Fibroblast of lung (primary cell): ENCODE measurements at places on chromosomes 5 and 9.
A peak's percentile ranks its signal among the peaks of the same experiment; 100 is the strongest.

DNA sequence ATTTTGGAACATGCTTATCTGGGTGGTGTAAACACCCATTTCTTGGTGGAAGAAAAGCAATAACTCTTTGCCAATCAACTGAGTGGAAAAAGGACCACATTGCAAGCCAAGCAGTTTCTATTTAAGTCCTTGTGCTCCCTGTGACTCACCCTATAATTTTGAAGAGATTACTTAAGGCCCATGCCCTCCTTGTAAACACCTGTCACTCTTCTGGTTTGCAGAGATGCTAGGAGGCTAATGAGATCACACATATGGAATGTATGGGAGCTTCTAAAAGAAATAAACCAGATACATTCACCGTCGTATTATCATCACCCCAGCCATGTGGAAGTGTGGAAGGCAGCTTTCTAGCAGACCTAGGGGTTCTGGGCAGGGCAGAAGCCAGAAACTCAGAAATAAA is 337.1 kb downstream of the GADD45G start:
- peak; percentile 99 for DNase-seq

DNA sequence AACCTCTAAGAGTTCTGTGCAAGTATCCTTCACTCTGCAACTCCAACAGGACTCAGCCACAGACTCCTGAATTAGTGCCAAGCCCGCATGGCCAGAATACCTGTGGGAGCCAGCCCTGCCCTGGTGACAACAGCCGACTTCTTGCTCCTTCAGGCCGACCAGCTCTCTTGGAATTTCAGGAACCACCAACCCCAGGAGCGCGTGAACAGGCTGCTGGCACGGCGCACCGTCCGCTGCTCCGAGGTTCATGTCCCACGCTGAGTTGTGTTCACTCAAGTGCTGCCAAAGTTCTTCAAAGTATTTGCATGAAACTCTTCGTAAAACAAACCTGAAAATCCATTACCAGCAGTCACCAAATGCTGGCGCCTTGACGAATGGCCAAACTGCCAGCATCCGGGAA is 232.8 kb downstream of the NR2F1-AS1 start:
- no peak for DNase-seq

- DNase-seq = no peak
Observed at GRCh38 chr9:83002329-83002728, 60.6 kb downstream of the RASEF start.

DNA sequence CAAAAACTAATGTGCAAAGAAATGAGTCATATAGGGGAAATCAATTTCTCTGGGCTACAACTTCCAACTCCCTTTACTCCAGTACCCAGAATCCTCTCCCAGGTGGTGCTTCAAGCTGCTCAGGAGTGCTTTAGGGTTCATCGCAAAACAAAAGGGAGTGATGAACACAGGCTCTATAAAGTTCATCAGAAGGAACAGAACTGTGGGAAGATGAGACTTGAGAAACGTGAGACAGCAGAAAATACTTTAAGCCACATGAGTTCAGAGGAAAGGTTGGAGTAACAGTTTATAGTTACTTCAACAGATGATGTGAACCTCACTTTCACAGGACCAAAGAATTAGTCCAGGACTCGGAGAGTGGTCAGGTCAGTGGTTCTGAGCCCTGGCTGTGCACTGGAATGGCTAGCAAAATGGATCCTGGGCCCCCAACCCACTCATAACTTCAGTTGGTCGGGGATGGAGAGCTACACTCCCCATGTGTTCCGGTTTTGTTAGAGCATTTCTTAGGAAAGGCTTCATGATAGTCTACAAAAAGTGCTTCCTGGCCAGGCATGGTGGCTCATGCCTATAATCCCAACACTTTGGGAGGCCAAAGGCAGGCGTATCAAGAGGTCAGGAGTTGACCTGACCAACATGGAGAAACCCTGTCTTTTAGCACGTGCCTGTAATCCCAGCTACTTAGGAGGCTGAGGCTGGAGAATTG is 4.3 kb downstream of the RPL12 start:
- peak; percentile 24 for DNase-seq

DNA sequence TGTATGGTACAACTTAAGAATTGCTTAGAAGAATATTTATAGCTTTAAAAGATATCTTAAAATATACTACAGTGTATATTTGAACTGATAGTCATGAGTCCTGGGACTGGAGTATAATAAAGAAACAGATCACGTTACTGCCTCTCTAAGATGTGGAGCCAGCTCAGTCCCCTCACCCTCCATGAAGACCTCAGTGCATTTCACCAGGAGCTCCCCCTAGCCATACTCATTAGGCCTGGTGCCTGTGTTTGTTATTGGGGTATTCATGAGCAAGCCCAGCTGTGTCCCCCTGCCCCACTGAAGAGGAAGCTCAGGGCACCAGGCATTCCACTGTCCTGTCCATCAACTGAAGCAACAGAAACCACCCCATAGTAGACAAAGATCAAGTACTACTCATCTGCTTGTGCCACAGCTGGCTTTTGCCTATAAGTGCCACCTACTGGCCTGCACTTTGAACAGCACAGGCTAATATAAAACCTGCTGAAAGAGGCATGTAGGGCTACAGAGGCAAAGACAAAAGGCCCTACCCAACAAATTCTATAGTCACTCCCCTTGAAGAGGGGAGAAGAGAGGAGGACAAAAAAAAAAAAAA is 850.2 kb upstream of the NUDT12 start:
- peak; percentile 48 for DNase-seq

GRCh38 chr5:126450346-126450745 is 27.1 kb downstream of the GRAMD2B start:
- DNase-seq = peak; percentile 21

GRCh38 chr9:136687721-136688223 is 515 bp upstream of the AGPAT2 start:
- no peak for DNase-seq

GRCh38 chr5:175657593-175658271 is at the start of gene HRH2:
Gene HRH2, plus strand, starts transcription at chr5:175658071. Its CDS starts 25,163 bp downstream, at chr5:175683234.
- peak; percentile 14 for DNase-seq

DNA sequence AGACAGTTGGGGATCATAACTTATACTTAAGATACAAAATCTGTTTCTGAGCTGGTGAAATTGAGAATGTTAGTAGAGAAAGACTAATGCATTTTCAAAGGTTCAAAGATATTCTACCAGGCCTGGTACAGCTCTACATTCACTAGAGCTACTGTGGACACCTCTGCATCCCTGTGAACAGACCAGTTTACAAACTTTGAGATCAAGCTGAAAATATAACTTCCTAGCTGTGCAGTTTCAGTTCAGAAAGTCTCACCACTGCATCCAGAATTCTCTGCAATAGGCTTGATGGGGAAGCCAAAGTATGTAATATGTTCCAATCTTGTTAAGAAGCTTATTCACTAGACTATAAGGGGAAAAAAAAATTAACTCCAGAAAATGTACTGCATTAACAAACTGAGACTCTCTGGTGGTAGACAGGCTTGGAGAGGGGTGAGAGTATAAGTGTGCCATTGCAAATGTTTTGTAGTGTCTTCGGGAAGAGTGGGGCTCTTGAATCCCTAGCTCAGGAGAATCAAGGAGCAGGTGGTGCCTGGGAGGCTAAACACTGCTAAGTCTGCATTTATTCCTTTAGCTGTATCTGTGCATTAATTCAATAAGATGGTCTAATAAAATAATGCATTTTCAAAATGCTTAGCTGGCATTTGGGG is 671.9 kb downstream of the NR2F1-AS1 start:
- no peak for DNase-seq

GRCh38 chr5:149267241-149267973 is 4.3 kb upstream of the AFAP1L1 start:
- DNase-seq = peak; percentile 32

- no peak for DNase-seq
Observed at GRCh38 chr5:68644971-68645370, 429.4 kb downstream of the PIK3R1 start.

DNA sequence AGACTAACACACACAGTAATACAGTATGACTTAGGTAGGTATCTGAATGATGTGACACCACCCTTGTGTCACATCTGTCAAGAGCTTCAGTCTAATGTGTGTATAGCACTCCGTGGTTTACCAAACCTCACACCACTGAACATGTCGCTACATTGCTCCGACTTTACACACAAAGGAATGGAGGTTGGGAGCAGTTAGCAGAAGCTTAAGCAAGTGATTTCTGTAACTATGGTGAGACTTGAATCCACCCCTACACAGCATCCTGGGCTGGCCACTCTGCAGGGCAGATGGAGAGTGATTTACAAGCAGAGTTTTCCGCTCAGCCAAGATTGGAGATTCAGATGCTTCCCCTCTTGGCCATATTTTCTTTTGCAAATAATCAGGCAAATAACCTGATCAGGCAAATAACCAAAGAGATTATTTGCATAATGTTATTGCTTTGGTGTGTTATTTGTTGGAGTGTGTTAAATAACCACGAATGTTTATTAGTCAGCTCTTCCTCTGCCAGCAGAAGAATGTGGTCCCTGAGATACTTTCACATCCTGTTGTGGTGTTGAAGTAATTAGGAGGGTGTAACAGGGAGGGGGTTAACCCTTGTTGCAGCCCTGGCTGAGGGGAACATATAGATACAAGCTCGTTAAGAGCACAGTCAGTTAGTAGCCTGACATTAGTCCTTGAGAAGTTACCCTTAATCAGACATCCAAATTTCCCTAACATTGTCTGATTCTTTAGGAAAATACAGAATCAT is 92.8 kb downstream of the SNX18 start:
- DNase-seq = no peak

- DNase-seq = no peak
Observed at GRCh38 chr9:135925496-135926133, 18.3 kb upstream of the CAMSAP1 start.

- no peak for DNase-seq
Observed at GRCh38 chr5:17090839-17091238, 126.6 kb upstream of the BASP1 start.

- DNase-seq = peak; percentile 63
Observed at GRCh38 chr5:111432883-111433536, 79.3 kb downstream of the STARD4 start.

- no peak for DNase-seq
Observed at GRCh38 chr5:23996525-23996924, 489.1 kb downstream of the PRDM9 start.

DNA sequence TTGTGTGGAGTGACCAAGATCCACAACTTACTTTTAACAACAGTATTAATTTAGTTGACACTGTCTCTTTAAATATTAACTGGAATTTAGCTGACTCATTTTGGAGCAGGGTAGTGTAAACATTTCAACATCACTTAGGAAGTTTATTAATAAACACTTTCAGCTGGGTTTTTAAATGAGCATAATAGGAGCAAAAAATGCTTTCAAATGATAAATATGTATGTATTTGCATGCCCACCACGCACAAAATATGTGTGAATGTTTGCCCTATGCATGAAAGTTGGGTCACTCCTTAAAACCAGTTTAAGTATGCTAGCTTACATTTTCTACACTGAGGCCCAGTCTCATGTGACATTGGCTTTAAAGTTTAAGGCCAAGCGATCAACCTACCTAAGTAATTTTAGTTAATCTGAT is 2.9 kb downstream of the ZFAND5 start:
- peak; percentile 76 for DNase-seq

GRCh38 chr5:133596049-133596448 is 16.3 kb downstream of the FSTL4 start:
- no peak for DNase-seq

DNA sequence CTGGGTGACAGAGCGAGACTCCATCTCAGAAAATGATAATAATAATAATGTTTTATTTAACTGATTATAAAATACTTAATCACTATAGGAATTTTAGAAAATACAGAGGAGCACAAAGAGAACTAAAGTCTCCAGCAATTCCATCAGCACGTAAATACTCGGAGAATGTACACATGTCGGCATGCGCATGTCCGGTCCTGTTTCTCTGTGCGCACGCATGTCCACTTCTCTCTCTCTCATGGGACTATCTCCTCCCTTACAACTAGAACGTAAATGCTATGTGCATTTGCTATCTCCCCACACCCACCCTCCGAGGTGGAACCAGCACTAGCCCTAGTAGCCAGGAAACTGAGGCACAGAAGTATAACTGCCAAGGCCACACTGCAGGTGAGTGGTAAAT is 19.0 kb downstream of the CCNJL start:
- no peak for DNase-seq

DNA sequence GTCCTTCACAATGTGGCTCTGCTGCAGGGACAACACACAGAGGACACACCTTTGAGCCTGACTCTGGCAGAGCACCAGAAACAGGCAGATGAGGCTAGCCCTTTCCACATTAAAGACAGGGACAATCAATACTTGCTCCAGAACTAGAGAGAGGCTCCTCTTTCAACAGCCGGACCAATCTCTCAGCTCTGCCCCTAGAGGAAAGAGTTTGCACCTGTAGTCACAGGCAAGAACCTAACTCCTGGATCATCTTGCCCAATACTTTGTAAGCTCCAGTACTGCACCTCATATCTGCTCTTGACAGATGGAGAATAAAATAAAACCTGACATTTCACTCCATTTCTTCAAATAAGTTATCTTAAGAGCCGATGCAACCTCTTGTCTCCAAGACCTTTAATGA is 52.1 kb downstream of the EPB41L4A start:
- DNase-seq = no peak

DNA sequence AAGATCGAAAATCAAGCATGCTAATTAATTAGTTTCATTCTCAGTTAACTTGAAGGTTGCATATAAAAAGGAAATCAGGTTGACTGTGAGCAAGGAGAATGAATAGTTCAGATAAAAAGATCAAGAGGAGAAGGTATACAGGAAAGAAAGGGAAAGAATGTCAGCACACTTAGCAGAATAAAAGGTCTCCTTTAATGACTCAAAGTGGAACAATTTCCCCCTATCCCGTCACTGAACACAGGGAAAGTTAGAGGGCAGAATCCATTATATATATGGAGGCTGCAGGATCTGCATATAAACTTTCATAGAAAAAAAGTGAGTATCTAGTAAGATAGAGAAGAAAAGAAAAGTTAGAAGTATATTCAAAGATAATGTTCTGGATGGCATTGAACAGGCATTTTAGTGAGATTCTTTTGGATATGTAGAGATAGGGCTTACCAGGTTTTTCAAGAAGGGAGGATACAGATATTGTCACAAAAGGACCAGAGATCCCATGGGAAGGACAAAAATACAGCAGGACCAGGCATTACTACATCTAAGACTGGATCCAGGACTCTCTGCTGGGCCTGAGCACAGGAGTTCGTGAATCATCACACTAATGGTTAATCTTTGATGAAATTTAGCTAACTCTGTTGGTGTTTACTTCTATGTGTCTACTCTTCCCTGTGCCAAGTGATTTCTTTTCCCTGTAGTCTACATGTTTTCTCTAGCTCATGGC is 988.2 kb upstream of the ARRDC3 start:
- DNase-seq = no peak

- DNase-seq = peak; percentile 55
Observed at GRCh38 chr5:32984851-32985610, 273.9 kb downstream of the NPR3 start.

DNA sequence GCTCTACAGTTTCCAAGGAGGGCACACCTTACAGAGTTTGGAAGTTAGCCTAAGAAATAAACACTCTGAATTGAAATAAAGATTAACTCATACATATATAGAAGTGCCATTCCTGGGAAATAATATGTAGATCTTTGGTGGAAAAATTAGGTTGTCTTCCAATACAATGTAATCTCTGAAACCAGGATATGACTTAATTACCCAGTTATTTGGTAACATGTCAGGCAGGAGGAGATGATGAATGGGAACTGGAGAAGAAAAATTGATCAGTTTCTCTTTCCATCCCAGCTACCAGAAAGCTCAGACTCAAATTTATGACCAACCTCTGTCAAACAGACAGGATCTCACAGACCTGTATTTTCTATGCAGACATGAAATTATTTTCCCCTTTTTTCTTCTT is 215.2 kb upstream of the SNX2 start:
- peak; percentile 19 for DNase-seq

- DNase-seq = no peak
Observed at GRCh38 chr5:77272206-77272605, 61.7 kb downstream of the PDE8B start.

- no peak for DNase-seq
Observed at GRCh38 chr5:129113867-129114266, 19.3 kb downstream of the ISOC1 start.
